SJCRH30 (cell line): ENCODE measurements at places on chromosomes 1 and 21. TPM values are rescaled to one million over a fixed set of nuclear protein-coding genes. Genes with fewer than 3 reads are reported as not detected.

GRCh38 chr1:43558346-43558841 is 27.7 kb downstream of the PTPRF start:
- DNase-seq: no peak
- no peaks in the 10 kb centered on the region for H3K4me1 ChIP-seq
- H3K36me3 ChIP-seq: peaks cover 16% of the 10 kb centered on the region
- H3K27ac ChIP-seq: no peak overlapping the region

DNA sequence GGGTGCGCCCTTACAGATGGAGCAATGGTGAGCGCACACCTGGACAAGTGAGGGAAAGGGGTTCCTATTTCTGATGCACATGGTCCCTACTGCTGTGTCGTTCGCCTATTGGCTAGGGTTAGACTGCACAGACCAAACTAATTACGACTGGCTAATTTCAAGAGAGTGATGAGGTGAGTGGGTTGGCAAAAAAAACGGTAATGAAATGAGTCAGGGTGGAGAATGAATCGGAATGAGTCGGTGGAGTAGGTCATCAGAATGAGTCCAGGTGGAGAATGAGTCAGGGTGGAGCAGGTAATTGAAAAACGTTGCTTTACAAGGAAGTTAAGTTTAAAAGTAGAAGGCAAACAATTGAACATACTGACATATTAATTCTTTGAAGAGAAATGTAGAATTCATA is 79.8 kb downstream of the WDR4 start:
- H3K36me3 ChIP-seq: no peaks in the 10 kb centered on the region
- no peaks in the 10 kb centered on the region for H3K4me1 ChIP-seq
- H3K4me3 ChIP-seq: no peak overlapping the region
- no peak overlapping the region for H3K27ac ChIP-seq
- H3K27me3 ChIP-seq: peaks cover 3% of the 10 kb centered on the region; the same call in 1 of the 2 replicates
- DNase-seq: no peak

- peaks cover 3% of the 10 kb centered on the region; the same call in 1 of the 2 replicates for H3K4me1 ChIP-seq
- H3K36me3 ChIP-seq: no peaks in the 10 kb centered on the region
- no peak overlapping the region for H3K27ac ChIP-seq
- H3K27me3 ChIP-seq: no peaks in the 10 kb centered on the region
Measured at GRCh38 chr1:107896936-107897335, 68.0 kb downstream of the VAV3 start.

- peaks cover 3% of the 10 kb centered on the region; the same call in 1 of the 2 replicates for H3K27me3 ChIP-seq
- no peak overlapping the region for H3K27ac ChIP-seq
- H3K4me1 ChIP-seq: peaks cover 11% of the 10 kb centered on the region; the same call in 1 of the 2 replicates
- H3K36me3 ChIP-seq: no peaks in the 10 kb centered on the region
- no peak overlapping the region for H3K4me3 ChIP-seq
Measured at GRCh38 chr1:206899717-206900116, 2.5 kb downstream of the IL24 start.

GRCh38 chr1:204161609-204162493 is 4.3 kb downstream of the REN start:
- H3K36me3 ChIP-seq: no peaks in the 10 kb centered on the region
- no peak for DNase-seq

DNA sequence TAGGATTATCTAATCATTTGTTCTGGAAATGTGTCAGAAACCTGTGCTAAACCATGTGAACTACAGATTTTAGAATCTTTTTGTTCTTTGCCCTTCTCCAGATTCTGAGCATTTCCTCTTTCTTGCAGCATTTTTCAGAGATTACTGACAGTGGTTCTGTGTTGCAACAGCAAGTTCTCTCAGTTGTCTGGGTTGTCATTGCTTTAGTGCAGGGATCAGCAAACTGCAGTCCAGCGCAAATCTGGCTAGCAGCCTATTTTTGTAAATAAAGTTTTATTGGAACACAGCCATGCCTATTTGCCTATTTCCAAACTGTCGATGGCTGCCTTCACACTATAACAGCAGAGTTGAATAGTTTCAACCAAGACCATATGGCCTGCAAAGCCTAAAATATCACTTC is 66.3 kb upstream of the LRRC8D start:
- H3K36me3 ChIP-seq: no peaks in the 10 kb centered on the region
- H3K27ac ChIP-seq: no peak overlapping the region
- DNase-seq: no peak

GRCh38 chr1:236657398-236657797 is 28.9 kb upstream of the ACTN2 start:
- H3K4me1 ChIP-seq: no peaks in the 10 kb centered on the region
- no peak for DNase-seq
- H3K36me3 ChIP-seq: no peaks in the 10 kb centered on the region

DNA sequence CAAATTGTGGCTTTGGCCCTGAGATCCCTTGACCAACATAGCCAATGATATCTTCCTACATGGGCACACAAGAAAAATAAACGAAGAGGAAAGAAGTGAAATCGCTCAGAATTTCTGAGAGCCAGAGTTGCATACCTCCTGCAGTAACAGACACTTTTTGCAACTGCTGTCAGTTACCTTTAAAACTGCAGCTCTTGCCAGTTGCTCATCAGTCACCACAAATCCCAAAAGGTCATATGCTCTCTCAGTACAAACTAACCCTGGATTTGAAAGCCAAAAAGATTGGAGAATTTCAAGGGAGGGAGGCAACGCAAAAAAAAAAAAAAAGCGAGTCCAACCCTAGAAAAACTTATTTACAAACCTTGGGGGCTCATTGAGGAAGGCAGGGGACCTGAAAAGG is 47.2 kb upstream of the DNAH14 start:
- no peaks in the 10 kb centered on the region for H3K36me3 ChIP-seq
- no peak overlapping the region for H3K4me3 ChIP-seq
- H3K4me1 ChIP-seq: peaks cover 15% of the 10 kb centered on the region
- no peak overlapping the region for H3K27ac ChIP-seq

GRCh38 chr1:17513131-17513530 is 26.4 kb upstream of the ARHGEF10L start:
- DNase-seq: no peak
- 0 out of 2 replicates have a peak, but pooled peaks cover 11% of the 10 kb centered on the region for H3K27me3 ChIP-seq
- no peaks in the 10 kb centered on the region for H3K4me1 ChIP-seq
- no peak overlapping the region for H3K27ac ChIP-seq
- no peak overlapping the region for H3K4me3 ChIP-seq

DNA sequence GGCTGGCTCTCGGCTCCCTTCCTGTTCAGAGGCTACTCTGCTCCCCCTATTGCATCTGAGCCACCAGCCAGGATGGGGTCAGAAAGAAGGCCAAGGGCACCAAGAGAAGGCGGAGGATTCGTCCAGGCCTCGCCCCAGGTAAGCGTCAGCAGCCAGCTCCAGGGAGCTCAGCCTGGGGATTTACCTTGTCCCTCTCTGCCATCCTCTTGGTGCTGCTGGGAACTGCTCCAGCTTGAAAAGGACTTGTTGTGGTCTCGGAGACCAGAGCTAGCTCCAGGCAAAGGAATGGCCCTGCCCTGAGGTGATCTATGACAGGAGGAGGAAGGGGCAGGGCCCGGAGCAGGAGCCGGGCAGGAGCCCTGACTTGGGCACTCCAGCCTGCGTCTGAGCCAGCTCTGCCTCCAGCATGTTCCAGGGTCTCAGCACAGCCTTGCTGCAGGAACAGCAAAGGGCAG is 113.7 kb upstream of the IFFO2 start:
- H3K36me3 ChIP-seq: peaks cover 23% of the 10 kb centered on the region
- H3K4me1 ChIP-seq: no peaks in the 10 kb centered on the region; the same call in 1 of the 2 replicates

GRCh38 chr1:180116964-180117763 is 37.5 kb upstream of the QSOX1 start:
- H3K36me3 ChIP-seq: no peaks in the 10 kb centered on the region
- H3K4me3 ChIP-seq: no peak overlapping the region
- no peaks in the 10 kb centered on the region for H3K27me3 ChIP-seq

DNA sequence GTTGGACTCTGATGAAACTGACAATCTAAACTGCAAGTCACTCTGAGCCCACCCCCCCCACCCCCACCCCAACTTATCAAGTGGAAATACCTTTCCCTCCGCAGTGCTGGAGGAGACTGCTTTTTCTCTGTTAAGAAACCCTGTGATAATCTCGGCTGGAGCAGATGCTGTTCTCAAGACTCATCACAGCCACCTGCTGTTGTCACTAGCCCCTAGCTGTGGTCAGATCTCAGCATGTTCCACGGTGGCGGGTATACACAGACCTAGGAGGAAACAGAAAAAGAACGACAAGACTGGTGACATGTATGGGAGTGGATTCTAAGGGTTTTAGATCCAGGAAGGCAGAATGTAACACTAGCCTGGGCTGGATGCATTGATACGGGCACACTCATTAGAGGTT is 2.3 kb downstream of the ACTL8 start:
- no peaks in the 10 kb centered on the region; the same call in 1 of the 2 replicates for H3K27me3 ChIP-seq
- peak; percentile 27 for DNase-seq
- no peak overlapping the region for H3K4me3 ChIP-seq
- H3K36me3 ChIP-seq: no peaks in the 10 kb centered on the region
- H3K4me1 ChIP-seq: no peaks in the 10 kb centered on the region
- no peak overlapping the region for H3K27ac ChIP-seq

DNA sequence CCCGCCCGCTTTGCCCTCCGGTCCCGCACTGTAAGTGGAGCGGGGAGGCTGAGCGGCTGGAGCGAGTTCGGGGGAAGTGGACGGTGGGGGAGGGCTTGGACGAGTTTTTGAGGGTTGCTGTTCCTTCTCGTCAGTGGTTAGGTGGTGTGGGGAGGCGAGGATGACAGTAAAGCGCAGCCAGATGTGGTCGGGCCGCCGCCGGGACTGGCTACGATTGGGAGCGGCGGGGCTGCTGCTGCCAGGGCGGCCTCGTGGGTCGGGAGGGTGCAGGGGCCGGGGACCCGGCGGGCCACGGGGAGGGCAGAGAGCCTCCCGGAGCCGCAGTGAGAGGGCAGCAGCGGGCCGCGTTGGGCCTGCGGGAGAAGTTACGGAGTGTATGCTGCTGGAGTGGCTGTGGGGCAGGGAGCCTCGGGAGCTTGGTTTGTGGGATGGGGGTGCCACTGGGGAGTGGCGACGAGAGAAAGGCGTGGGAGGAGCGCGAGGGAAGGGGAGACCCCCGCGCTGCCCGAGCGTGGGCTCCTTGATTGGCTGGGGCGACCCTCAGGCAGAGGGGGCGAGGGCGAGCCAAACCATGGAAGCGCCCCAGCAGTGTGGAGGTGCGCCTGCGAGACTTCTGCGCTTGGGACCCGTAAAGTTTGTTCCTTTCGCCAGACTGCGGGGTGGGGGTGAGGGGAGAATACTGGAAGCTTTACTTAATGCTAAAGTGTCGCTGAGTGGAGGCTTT is 2.1 kb downstream of the ADGRL2 start:
- H3K4me1 ChIP-seq: peaks cover 9% of the 10 kb centered on the region; the same call in 1 of the 2 replicates
- H3K4me3 ChIP-seq: peak overlapping the region; percentile 96
- H3K27me3 ChIP-seq: no peaks in the 10 kb centered on the region
- H3K27ac ChIP-seq: peak overlapping the region; percentile 96
- DNase-seq: peak; percentile 83

DNA sequence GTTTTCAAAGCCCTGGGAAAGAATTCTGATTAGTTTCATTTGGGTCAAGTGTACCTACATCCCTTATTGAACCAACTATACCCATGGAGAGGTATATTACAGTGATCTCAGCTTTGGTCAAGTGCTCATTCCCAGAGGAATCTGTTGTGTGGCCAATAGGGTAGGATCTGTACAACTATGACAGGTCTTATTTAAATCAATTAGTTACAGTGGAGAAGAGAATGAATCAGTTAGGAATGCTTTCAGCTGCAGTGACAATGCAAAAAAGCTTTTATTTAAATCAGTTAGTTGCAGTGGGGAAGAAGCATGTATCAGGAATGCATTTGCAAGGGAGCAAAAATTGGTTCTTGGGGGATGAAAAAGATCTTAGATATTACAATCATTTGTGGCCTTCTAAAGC is 119.0 kb downstream of the FGGY start:
- H3K27ac ChIP-seq: peak overlapping the region; percentile 98
- no peak overlapping the region for H3K4me3 ChIP-seq
- peak; percentile 92 for DNase-seq
- H3K36me3 ChIP-seq: no peaks in the 10 kb centered on the region
- peaks cover 51% of the 10 kb centered on the region for H3K4me1 ChIP-seq

GRCh38 chr21:45482899-45483821 is 59.1 kb downstream of the SLC19A1 start:
- no peak for DNase-seq
- no peaks in the 10 kb centered on the region for H3K27me3 ChIP-seq
- H3K36me3 ChIP-seq: no peaks in the 10 kb centered on the region; the same call in 1 of the 2 replicates
- 0 out of 2 replicates have a peak, but pooled peaks cover 2% of the 10 kb centered on the region for H3K4me1 ChIP-seq
- H3K4me3 ChIP-seq: no peak overlapping the region

- no peak for DNase-seq
- no peaks in the 10 kb centered on the region for H3K27me3 ChIP-seq
- H3K27ac ChIP-seq: no peak overlapping the region
Measured at GRCh38 chr1:145886390-145886789, 724 bp upstream of the ANKRD35 start.

- H3K36me3 ChIP-seq: no peaks in the 10 kb centered on the region
- DNase-seq: no peak
- H3K27ac ChIP-seq: no peak overlapping the region
- no peak overlapping the region for H3K4me3 ChIP-seq
Measured at GRCh38 chr1:61120246-61120840, 38.0 kb downstream of the NFIA start.

GRCh38 chr1:182086136-182086535 is 24.6 kb upstream of the ZNF648 start:
- DNase-seq: no peak
- H3K4me3 ChIP-seq: no peak overlapping the region
- no peak overlapping the region for H3K27ac ChIP-seq
- H3K27me3 ChIP-seq: no peaks in the 10 kb centered on the region
- no peaks in the 10 kb centered on the region for H3K36me3 ChIP-seq

DNA sequence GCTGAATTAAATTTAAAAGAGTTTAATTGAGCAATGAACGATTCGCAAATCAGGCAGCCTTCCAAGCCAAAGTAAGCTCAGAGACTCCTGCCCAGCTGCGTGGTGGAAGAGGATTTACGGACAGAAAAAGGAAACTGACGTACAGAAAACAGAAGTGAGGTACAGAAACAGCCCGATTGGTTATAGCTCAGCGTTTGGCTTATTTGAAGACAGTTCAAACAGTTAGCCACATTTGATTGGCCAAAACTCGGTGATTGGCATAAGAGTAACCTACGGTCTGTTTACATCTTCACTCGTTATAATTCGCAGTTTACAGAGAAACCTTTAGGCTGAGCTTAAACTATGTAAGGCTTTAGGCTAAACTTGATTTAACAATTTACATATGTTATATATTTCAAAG is 46.9 kb downstream of the CR1L start:
- no peaks in the 10 kb centered on the region for H3K27me3 ChIP-seq
- H3K4me3 ChIP-seq: no peak overlapping the region
- no peak overlapping the region for H3K27ac ChIP-seq
- H3K4me1 ChIP-seq: no peaks in the 10 kb centered on the region
- no peak for DNase-seq
- no peaks in the 10 kb centered on the region for H3K36me3 ChIP-seq

CDKN2C gene
- 66.6 and 71.1 TPM in 2 replicates for total RNA-seq

XCL1 gene
- 0.06 and 0.33 TPM in 2 replicates for total RNA-seq

CADM3 gene
- not detected in 2 replicates for total RNA-seq

ANKRD35 gene
- total RNA-seq: not detected in 2 replicates

FCGR1A gene
- not detected in 2 replicates for total RNA-seq

LCE2B gene
- not detected in 2 replicates for total RNA-seq

GPR161 gene
- total RNA-seq: 15.4 and 19.3 TPM in 2 replicates

OR14C36 gene
- total RNA-seq: not detected in 2 replicates
